RPMI8226 (cell line): ENCODE measurements at places on chromosomes 2 and 18.

GRCh38 chr2:2561346-2562095 lies 230.4 kb upstream of the MYT1L start:
- DNase-seq, result no peak

DNA sequence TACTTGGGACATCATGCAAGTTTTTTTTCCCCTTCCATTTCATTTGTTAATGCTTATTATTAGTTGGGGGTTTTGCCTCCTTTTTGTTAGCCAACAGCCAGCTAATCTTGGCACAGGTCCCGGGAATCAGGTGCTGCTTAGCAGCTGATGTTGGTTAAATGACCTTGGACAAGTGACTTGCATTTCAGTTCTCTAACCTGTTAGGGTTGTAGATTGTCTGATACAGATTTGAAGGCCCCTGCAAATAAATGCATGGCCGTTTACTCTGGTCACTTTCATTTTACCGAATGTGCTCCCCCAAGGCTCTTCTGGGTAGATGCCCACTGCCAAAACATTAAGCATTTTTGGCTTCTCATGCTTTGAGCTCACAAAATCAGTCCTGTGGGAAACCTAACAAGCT lies 120.9 kb downstream of the SPTBN1 start:
- DNase-seq, result peak; percentile 88

DNA sequence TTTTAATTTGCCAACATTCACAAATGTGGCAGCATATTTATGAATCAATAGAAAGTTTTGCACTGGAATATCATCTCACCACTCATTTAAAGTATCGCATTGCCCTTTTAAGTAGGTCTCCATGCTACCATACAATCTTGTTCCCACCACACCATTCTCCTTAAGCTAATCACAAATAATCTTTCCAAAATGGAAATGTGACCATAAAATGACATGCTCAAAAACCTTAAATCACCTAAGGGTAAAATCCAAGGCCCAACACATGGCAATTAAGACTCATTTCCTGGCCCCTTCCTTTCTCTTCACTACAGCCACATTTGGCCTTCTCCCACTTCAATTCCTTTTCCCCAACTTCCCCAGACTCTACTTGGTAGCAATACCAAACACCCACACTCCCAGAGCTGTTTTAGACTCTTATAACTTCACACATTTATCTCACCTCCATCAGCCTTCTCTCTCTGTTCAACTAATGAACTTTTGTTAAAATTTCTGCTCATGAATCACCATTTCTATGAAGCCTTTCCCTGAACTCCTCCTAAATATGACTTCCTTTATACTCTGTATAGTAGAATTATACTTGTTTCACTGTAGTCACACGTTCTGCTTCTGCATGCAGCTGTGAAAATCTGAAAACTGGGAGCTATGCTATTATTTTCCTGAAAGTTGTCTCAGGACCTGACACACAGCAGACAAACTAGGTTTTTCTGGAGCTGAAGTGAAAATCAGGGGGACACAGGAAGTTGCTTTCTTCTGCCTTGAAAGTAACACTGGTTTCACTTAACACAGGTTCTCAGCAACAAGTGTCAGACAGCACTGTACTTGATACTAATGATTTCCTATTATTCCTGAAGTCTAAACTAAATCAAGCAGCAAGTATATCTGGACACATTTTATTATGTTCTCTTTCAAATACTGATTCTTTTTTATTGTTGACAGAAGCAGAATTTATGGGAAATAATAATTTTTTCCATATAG lies 303.9 kb downstream of the ZEB2 start:
- DNase-seq, result no peak

DNA sequence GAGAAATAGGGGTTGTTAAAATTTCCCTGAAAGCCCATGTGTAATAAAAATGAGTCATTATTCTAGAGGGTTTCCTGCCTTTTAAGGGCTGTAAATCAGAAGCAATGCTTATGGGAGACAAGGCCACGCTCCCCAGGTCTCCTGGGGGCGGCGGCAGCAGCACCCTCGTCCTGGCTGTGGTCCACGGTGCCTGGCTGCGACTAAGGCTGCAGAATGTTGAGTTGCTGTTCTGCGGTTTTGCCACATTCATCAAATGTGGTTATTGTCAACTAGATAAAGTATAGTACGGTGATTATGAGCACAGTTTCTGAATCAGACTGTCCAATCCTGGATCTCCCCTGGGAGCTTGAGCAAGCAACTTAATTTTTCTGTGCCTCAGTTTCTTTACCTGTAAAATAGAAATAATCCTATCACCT lies 11.9 kb upstream of the AGFG1 start:
- DNase-seq, result no peak

DNA sequence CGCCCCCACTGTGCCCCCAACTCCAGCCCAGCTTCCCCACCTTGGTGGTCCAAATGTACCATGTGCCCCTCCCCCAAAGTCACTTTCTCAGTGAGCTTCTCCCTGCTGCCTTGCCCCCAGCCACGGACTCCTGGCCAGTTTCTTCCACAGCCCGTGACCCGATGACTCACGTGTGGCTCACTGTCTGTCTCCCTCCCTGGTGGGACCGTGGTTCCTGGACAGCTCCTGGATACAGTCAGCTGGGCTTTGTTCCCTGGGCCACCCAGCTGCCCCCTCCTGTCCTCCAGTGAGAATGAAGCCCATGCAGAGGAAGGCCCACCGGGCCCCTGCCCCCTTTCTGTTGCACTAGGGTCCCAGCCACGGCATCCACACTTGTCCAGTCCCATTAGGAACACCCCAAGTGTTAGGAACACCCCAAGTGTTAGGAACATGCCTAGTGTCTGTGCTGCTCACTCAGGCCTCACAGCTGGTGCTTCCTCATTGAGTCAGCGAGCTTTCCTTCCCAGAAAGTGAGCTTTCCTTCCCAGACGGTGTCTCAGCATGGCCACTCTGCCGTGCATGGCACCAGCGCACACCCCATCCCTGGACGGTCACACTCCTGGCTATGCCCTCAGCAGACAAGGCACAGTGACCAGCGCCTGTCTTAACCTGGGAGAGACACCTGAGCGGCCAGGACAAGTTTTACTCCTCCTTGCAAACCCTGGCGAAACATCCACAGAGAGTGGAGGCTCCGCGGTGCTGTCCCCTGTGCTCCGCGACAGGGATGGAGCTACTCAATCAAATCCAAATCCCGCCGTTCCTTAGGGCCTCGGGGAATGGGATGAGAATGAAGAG lies 44.8 kb upstream of the CTDP1 start:
- no peak for DNase-seq

- peak; percentile 87 for DNase-seq
These were observed 60.4 kb downstream of the ATOH8 start for GRCh38 chr2:85813982-85814801.

DNA sequence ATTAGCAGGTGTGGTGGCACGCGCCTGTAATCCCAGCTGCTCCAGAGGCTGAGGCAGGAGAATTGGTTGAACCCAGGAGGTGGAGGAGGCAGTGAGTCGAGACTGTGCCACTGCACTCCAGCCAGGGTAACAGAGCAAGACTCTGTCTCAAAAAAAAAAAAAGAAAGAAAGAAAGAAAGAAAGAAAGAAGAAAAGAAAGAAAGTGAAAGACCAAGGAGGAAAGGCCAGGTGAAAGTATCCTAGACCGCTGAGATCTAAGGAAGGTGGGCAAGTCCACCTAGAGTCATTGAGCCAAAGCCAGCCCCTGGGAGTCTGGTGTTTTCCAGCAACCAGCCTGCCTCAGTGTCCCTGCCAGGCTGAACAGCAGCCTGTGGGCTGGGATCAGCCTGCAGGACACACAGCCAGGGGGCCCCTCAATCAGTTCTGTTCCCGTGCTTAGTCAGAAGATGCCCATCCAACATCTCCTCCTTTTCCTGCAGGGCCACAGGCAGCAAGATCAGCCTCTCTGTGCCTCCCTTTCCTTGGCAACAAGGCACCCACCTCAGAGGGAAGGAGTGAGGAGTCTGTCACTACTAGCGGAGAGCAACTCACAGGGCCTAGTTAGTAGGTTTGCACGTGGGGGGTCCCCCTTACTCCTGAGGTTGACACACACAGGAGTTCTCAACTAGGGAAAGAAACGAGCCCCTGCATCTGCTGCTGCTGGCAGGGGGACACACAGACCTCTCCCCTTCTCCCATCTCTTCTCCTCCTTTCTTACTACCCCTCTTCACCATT lies 64.1 kb downstream of the SMAD7 start:
- DNase-seq, result no peak

GRCh38 chr2:3141696-3142095 lies 235.9 kb downstream of the EIPR1 start:
- DNase-seq, result no peak

- no peak for DNase-seq
These were observed 139.8 kb downstream of the OLA1 start for GRCh38 chr2:174108579-174108978.

DNA sequence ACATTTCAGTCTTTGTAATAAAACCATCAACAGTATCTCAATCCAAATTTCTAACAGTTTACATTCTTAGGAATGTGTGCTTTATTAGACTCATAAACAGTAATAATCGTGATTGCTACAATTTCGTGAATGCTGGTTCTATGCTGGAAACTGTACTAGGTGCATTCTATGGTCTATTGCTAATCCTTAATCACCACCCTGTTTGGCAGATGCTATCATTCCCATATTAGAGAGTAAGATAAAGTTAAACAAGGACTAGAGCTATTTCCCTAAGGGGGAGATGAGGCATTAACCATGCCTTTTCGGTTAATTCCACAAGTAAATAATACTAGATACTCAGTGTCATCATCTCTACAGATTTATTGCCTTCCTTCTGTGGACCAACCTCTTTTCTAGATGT lies 244.0 kb downstream of the PAX3 start:
- DNase-seq, result no peak

DNA sequence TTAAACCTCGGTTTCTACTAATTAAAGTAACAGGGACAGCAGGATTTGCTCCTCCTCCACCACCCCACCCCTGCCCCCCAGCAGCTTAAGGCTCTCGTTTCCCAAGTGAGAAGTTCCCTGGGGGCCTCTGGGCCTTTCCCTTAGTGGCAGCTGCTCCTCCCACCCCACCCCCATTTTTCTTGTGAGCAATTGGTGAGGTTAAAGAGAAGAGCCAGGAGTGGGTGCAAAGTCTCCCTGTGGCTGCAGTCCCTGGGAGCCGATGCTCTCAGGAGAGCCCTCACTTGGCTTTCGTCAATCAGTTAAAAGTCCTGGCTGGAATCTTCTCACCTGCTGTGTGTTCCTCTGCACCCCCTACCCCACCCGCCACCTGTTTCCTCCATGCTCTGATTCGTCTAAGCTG lies 48.7 kb upstream of the AGAP1 start:
- no peak for DNase-seq

- DNase-seq, result no peak
These were observed 782.7 kb upstream of the SOX11 start for GRCh38 chr2:4909346-4910009.

DNA sequence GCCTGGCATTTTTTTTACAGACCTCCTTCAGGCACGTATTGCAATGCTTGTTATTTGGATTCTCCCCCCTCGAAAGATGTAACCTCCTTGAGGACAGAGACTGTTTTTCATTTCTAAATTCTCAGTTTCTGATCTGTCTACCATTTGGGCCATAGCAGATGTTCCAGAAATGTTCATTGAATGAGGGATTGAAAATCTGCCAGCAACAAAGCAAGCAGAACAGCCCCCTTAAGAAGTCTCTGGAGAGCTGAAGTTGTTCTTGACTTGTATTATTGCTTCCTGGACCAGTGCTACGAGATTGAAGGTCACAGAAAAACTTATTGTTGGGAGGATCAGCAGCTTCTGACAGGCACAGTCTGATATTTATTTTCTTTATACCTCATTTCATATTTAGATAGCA lies 355.5 kb downstream of the EPHA4 start:
- no peak for DNase-seq

GRCh38 chr2:224572338-224572737 lies 12.8 kb downstream of the CUL3 start:
- DNase-seq, result no peak

- no peak for DNase-seq
These were observed 199.2 kb upstream of the NT5C1B start for GRCh38 chr2:18788592-18788991.

- no peak for DNase-seq
These were observed 95.7 kb upstream of the MCFD2 start for GRCh38 chr2:47011264-47011663.

DNA sequence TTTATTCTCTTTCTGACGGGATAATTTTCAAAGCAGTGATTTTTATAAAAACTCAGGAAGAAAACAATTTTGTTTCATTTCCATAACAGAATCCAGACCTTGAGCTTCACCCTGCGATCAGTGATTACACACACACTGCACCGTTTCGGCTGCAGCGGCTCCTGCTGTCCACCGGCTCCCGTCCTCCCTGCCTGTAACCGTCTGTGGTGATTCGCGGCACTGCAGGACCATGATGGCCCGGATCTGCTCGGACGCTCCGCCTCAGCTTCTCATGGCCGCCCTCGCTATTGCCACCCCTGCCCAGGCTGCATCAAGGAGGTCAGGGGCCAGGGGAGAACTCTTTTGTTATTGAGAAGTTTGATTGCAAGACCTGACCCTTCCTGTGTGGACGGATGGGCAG lies 246.1 kb downstream of the TWIST2 start:
- DNase-seq, result no peak

DNA sequence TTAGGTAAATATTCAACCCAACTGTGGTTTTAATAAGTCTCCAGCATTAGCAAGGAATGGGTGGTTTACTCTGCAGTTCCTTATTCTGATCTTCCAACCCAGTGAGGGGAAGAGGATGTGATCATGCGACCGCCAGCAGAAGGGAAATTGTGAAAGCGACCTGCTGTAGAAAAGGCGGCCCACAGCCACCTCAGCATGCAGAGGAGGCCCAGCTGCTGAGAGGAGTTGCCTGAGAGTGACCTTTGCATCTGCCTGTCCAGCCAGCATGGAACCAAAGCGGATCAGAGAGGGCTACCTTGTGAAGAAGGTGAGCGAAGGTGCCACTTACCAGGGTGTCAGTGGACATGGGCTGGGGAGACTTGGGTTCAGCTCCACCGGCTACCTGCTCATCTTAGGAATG lies at the start of gene PLEK:
Gene PLEK, plus strand, starts transcription at position 196 of the 400 bp plus-strand sequence. Its CDS starts 70 bp downstream, at position 266.
- peak; percentile 51 for DNase-seq

DNA sequence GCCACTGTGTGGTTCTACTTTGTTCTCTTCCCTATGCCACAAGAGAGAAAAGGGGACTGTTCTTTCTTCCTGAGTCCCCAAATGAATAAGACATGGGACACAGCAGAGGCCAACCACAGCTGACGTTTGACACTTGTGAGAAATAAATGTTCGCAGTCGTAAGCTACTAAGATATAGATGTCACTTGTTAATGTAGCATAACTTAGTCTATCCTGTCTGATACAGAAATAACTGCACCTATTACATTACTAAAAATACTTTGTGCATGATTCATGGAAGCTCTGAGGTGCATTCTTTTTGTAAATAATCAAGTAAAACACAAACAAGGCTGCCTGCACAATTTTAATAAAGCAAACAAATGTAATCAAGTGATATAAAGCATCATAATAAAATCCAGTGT lies 148.8 kb downstream of the NBAS start:
- DNase-seq, result no peak

- no peak for DNase-seq
These were observed 62.8 kb upstream of the HDAC4 start for GRCh38 chr2:239463541-239464165.

DNA sequence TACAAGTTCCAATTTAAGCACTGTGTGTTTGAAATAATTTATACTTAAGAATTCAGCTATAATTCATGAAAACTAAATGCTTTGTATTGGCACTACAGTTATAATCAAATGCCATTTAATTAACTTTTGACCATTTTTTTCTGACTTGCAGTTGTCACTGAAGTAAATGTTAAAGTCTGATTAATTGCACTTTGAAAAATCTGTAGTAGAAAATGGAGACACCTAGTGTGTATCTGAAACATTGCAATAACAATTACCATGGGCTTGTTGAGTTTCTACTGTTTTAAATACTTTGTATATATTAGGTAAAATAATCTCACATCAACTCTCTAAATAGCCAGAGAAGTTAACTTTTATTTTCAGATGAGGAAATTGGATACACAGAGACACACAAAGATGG lies 458.6 kb upstream of the FSIP2 start:
- DNase-seq, result no peak
